ENCODE measurements at places on chromosomes 7 and 10.
A peak's percentile ranks its signal among the peaks of the same experiment; 100 is the strongest.

DNA sequence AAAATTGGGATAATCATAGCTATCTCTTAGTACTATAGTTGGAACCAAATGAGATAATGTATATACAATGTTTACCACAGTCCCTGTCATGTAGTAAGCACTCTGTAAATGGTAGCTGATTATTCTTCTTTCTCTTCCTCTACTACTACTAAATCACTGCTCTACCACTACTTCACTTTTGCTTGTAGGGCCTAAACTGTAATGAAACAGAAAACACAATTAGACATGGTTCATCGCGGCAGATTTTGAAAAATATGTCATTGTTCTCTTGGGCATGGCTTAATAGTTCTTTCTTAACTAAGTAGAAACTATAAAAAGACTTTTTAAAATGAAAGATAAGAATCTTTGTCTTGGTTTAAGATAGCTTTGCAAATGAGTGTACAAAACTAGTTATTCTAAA, 34.9 kb downstream of the R3HCC1L start:
- DNase-seq = no peak

GRCh38 chr7:73706126-73707044, 13.1 kb downstream of the STX1A start:
- DNase-seq = peak; percentile 63

DNA sequence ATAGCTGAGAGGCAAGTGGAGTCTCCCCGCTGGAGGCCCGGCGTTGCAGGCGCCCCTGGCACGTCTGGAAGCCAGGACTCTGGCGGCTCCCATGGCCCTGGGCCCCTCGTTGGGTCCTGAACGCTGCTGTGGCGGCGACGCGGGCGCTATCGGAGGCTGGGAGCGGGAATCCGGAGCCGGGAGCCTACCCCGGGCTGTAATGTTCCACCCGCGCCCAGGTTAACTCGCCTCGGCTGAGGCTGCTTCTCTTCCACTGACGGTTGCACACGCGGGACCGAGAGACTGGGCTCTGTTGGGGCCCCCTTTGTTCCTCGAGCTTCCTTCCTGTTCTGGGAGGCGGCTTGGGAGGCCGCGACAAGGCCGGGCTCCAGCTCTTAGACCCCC, 1.3 kb upstream of the HOXA5 start:
- DNase-seq = no peak

DNA sequence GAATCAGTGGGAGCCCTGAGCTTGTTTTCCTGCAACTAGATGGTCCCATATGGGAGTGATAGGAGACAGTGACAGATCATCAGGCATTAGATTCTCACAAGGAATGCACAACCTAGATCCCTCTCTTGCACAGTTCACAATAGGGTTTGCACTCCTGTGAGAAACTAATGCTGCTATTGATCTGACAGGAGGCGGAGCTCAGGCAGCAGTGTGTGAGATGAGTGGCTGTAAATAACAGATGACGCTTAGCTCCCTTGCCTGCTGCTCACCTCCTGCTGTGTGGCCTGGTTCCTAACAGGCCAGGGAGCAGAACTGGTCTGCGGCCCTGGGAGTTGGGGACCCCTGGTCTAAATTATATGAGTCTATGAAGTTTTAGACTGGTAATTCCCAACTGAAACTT, 3.9 kb downstream of the MIOS start:
- DNase-seq = no peak

- peak; percentile 57 for DNase-seq
Measured at GRCh38 chr7:3589752-3590151, 288.7 kb downstream of the SDK1 start.

- DNase-seq = no peak
Measured at GRCh38 chr10:62050893-62051433, 149.5 kb downstream of the ARID5B start.

DNA sequence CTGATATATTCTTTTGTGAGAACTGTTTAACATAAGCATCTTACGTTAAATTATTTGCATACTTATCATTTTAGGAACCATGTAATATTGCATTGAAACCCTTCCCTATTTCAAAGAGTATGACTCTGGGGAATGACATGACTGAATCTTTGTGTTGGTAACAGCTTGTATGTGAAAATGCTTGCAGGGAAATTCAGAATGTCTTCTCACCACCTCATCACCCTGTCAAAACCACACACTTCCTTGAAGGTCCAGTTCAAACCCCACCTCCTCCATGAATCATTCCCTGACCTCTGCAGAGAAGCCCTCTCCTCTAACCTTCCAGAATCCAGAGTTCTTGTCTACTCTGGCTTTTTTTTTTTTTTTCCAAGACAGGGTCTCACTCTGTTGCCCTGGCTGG, 26.3 kb upstream of the NKX2-3 start:
- no peak for DNase-seq

DNA sequence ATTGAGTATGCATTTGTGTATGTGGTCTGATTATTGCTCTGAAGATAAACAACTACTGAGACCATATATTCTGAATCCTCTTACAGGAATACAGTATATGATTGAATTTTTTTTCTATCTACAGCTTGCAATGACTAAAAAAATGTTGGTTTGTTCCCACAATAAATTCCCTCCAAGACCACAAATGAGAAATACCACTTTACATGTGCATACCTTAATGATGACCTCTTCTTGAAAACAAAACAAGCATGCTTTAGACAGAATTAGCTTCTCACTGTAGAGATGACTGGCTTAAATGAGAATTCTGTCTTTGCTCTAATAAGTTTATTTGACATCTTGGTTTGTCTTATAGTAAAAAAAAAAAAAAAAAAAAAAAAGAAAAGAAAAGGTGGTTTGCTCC, 241.5 kb downstream of the PCDH15 start:
- no peak for DNase-seq

DNA sequence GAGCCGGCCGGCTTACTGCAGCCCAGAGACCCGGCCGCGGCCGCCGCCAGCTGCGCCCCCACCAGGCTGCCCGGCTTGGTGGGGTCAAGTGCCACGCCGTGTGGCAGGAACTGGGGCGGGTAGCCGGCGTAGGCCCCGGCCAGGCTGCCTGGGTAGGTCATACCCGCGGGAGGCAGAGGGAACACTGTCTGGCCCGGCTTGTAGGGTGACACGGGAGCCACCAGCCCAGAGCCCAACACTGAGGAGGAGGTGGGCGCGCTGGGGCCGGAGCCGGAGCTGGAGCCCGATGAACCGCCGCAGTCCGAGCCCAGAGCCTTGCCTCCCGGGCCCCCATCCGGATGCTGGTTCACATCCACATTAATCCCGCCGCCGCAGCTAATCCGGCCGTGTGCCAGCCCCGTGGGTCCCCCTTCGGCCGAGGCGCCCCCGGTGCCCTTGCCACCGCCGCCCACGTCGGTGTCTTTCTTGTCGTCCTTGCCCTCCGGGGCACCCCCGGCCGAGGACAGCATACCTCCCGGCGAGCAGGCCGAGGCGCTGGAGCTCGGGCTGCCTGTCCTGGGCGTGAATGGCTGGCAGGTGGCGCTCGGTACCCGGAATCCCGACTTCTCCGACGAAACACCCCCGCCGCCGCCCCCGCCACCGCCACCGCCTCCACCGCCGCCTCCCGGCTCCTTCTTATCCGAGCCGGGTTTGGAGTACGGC, 2.0 kb downstream of the ZNF503 start:
- DNase-seq = peak; percentile 30

- no peak for DNase-seq
Measured at GRCh38 chr10:104303594-104304355, 34.5 kb downstream of the ITPRIP start.

DNA sequence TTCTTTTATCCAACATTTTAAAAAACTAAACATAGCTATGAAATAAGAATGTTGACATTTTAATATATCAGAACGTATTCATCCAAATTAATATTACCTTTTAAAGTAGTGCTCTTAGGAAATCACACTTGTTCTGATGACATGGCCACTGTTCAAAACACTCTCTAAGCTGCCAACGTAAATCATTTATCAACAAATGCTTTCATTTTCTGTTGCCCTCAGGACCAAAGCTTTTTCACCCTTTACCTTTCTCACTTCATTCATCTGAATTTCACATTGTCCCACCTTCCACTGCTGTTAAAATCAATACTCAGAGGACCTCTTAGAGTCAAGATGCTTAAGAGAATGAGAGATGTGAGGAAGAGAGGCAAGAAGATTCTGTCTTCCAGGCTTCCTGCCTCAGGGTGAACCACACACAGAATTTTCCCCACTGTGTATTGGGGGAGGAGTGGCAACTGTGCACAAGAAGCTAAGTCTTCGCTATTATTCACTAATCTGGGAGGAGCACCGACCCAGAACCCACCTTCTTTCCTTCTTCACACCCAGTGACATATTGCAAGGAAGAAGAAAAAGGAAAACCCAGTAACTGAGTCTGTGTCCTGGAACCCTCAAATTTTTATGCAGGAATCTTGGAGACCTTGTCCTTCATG, 21.0 kb downstream of the HIBADH start:
- DNase-seq = no peak

DNA sequence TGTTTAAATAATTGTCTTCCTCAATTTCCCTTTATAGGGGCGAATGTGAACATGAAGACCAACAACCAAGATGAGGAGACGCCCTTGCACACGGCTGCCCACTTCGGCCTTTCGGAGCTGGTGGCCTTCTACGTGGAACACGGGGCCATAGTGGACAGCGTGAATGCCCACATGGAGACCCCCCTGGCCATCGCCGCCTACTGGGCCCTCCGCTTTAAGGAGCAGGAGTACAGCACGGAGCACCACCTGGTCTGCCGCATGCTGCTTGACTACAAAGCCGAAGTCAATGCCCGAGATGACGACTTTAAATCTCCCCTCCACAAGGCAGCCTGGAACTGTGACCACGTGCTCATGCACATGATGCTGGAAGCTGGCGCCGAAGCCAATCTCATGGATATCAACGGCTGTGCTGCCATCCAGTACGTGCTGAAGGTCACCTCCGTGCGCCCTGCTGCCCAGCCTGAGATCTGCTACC, 42.1 kb downstream of the ASB4 start:
- no peak for DNase-seq

DNA sequence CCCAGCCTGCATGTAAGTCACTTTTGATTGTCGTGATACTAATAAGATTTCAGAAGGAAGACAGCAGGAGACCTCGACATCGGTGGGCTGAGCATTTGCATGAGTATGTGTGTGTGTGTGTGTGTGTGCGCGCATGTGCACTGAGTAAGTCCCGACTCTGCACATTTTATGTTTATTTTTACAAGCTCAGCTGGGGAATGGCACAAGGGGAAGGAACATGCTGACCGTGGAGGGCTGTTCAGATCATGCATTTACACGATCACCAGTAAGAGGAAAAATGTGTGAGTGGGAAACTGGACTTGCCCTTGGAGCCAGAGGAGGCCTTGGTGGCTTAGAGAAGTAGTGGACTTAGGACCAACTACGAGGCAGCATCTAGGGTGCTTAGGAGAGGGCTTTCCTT, 41.3 kb downstream of the IL2RA start:
- no peak for DNase-seq

DNA sequence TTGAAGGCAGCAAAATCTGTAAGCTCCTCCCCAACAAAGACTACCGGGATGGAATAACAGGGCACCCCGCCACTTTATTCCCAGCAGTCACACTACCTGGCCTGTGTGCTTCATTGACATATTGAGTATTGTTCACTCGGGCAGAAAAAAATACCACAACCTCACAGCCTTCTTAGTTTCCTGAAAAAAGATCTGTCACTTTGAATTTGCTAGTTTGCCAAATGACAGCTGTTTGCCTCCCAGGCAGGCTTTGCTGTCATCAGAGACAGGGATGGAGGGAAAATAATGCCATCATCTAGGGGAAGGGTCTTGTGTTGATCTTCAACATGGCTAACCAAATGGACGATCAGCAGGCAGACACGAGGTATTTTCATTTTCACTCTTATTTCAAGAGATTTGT, 26.9 kb downstream of the BMPER start:
- DNase-seq = peak; percentile 55

DNA sequence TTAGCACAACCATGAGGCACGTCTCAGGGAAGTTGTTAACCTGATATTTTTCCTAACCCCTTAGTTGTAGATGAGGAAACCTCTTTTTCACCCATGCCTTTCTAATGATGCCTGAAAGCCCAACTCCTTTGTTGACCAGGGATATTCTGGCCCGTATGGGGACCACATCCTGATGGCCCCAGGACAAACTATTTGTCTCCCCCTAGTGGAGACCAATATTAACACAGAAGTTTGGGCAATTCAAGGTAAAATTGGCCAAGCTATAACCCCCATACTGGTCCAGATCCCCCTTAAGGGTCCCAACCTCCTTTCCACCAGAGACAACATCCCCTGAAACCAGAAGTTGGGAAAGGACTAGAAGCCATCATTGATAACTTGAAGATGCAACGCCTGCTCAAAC, 893.3 kb downstream of the SORCS1 start:
- no peak for DNase-seq

DNA sequence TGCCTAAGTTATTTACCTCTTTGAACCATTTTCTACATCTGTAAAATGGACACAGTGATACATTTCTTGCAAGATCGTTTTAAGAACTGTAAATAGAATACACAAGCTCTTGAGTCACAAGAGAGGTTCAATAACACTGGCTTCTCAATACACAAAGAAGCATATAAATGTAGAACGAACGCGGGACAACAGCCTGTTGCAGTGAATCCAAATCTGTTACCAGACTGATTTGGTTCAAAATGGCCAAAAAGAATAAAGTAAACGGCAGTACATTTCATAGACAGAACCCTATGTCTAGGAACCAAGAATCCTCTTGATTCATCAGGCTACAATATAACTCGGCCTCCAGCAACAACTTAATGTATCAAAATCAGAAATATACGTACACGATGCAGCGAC, 701 bp downstream of the MTPAP start:
- DNase-seq = no peak

GRCh38 chr10:106967452-106967851, 197.1 kb downstream of the SORCS1 start:
- no peak for DNase-seq

DNA sequence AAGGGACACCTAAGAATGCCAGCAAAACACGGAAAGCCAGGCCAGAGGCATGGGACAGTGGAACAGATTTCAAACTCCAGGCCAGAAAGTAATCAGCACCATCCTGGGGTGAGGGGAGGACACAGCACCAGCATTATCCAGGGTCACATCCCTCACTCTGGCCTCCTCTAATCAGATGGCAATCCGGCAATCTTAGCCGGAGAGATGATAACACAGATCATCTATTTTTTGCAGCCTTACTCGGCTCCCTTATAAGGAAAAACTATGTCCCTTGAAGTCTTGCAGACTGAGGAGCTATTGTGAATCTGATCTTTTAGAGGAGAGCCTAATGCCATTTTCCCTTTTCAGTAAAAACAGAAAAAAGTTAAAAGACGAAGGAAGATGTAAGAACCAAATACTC, 16.5 kb downstream of the TRIL start:
- DNase-seq = no peak

DNA sequence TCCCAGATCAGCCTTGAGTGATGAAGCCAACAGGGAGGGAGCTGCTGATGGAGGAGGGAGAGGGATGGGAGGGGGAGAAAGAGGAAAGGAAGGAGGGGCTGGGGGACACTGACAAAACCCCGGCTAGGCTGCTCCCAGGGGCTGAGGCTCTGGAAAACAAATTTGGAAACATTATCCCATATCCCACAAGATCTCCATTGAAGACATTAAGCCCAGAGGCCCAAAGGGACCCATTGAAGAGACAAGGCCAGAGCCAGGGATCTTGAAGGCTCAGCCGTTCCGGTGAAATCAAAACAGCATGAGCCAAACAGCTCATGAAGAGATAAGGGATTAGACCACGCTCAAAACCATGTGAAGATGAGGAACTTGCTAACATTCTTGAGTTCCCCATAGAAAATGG, 184.3 kb upstream of the ITGB1 start:
- no peak for DNase-seq

Measured in NCI-H1694 treated with DMSO at 0.1 percent for 48 hours (cell line).